ENCODE measurements at places on chromosomes 2 and 18.

DNA sequence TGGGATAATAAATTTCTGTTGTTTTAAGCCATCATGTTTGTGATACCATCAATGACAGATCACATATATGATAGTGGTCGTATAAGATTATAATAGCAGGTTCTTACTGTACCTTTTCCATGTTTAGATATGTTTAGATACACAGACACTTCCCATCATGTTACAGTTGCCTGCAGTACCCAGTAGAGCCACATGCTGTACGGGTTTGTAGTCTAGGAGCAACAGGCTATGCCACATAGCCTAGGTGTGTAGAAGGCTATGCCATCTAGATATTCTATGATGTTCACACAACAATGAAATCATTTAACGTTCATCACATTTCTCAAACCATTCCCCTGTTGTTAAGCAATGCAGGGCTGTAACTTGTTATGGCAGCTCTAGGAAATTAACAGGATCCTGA is 132.9 kb upstream of the SH3BP4 start:
- no peak for DNase-seq

DNA sequence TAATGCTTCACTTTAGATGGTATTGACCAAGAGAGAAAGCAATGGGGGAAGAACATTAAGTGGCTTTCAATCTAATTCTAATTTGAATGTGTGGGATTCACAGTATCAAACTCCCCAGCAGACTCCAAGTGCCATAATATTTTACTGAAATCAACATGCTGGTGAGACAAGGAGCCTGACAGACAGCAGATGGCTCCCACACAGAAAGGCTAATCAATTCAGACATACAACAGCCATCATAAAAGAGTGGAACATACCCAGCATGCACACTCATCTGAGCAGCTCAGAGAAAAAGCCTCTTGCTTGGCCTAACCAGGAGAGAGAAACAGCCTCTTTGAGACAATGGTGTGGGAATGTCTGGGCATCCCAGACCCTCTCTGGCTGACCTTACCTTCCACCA is 186.5 kb upstream of the SKOR2 start:
- DNase-seq: no peak

DNA sequence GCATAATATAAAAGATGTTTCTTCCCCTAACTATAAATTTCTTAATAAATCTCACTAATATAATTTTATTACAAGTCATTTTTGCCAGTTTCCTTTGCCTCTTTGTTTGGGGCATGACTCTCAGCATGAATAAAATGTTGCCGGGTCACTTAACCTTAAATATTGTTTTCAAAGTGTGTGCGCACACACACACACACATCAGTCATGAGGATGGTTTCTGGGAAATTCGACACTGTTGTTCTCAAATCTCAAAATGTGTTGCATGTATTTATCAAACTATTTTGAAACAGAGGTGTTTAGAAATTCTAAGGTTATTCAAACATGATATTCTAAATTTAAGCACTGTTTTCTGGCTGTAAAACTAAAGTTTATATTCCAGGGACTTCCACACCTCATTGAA is 31.5 kb downstream of the FAP start:
- DNase-seq: no peak

DNA sequence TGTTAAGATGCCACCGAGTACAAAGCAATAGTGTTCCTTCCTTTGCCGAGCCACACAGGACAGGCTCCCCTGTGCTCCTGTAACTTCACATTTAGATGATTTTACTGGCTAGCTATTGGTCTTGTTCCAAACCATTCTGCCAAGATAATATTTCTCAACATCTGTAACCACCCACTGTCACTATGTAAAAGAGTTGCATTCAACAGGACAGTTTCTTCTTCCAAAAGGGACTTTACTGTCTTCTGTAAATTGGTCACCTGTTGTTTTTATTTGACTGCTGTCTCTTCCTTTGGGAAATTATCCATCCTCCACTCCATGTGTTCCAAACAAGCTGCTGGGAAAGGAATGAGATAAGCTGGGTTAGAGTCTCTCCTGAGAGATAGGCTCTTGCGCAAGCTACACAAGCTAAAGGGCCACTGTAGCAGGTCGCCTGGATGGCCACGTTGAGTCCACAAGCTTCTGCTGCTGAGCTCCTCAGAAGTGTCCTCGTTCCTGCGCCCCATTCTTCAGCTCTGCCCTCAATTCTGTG is 14.4 kb upstream of the BZW1 start:
- DNase-seq: no peak

DNA sequence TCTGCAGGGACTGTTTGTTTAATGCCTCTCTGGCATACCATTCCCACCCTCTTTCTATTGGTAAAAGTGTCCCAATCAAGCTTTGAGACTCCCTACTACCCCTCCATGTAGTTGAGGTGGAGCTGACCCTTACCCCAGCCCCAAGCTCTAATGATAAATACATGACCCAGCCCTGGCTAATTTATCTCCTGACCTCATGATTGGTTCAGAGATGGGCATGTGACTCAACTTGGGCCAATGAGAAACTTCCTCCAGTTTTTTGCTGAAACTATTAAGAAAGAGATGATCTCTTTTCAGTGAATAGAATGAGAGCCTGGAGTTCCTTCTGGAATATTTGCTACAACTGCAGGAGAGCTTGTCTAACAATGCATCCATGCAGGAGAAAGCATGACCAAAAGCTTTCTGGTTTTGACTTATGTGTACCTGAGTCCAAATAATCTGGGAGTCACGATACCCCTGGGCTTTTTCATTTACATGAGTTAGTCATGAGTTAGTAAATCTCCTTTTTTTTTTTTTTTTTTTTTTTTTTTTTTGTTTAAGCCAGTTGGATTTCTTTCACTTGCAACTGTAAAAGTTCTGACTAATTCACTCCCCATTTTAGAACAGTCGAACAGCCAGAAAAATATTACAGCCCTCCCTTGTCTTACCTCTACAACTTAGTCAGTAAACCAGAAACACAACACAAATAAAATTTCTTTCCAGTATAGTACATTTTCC is 66.5 kb upstream of the TLK1 start:
- DNase-seq: peak; percentile 46

DNA sequence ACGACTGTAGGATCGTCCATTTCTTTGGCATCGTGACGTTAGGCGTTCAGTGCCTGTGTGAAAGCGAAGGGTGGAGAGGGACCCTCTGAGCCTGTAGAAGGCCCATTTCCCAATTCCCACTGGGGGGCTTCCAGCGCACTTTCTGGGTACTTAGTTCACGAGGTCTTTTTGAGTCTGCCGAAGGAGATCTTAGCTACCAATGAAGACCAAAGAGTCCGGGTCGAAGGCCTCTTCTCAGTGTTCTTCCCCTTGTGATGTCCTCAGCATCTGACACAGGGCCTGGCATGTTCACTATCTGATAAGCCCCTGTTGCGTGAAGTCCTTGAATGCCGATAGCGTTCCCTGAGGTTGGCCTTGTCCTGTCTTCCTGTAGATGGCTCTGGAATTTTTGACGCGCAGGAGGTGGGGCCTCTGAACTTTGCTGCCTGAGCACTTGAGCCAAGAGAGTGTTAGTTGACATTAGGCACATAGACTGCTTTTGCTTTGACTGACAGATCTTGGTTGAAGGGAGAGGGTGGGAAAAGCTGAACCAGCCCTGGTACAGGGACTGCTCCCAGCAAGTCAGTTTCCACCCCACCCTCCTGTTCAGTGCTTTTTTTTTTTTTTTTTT is 52.8 kb downstream of the LDLRAD4 start:
- no peak for DNase-seq

DNA sequence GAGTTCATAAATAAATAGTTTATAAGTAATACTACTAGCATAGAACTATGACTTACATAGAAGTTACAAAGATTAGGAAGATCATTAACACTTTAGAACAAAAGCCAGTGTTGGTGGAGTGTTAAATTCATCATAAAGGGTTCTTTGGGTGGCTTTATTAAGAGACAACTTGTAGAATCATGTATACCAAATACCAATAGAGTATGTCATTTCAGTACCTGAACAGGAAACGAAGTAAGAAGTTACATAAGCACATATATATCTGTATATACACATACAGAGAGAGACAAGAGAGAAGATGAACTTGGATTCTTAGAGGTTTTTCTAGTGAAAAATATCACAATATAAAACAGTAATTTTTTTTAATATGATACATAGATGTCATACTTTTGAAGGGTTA is 82.5 kb upstream of the OTX1 start:
- no peak for DNase-seq

- DNase-seq: no peak
Measured at GRCh38 chr2:115746151-115746550, 1303.7 kb downstream of the DPP10 start.

DNA sequence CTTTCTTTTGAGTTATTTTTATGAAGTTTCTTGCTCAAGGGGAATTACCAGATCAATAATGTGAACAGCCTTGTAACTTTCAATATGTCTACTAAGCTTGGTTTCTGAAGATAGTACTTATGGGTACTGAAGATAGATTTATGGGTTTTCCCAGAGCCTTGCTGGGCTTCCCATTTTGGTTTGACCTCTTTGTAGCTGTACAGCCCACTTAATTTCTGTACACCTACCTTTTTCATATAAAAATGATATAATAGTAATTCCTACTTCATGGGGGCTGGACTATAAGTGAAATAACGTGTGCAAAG is 22.2 kb downstream of the IL1R2 start:
- DNase-seq: no peak

- peak; percentile 25 for DNase-seq
Measured at GRCh38 chr18:23300231-23300805, 152.8 kb upstream of the RIOK3 start.

DNA sequence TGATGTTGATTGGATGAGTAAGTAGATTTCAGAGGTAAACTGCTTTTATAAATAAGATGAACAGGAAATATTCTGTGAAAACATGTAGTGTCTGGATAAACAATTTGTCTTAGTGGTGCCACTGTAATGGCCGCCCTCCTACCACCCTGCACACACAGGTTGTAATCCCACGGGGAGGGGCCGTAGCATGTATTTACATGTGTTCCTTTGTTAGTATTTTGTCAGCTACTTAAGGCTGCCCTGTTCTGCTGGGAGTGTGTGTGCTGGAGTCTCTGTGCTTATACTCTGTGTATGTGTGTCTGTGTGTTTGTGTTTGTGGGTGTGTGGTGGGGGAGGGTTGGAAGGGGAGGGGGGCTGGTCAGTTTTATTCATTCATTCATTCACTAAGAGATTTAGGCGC is 5.1 kb downstream of the TSHZ1 start:
- no peak for DNase-seq

- DNase-seq: no peak
Measured at GRCh38 chr18:51753365-51754057, 556.0 kb upstream of the MEX3C start.

- no peak for DNase-seq
Measured at GRCh38 chr2:65129286-65129825, 550 bp downstream of the RAB1A start.

GRCh38 chr2:18445433-18446320 is 114.8 kb downstream of the RDH14 start:
- DNase-seq: no peak

DNA sequence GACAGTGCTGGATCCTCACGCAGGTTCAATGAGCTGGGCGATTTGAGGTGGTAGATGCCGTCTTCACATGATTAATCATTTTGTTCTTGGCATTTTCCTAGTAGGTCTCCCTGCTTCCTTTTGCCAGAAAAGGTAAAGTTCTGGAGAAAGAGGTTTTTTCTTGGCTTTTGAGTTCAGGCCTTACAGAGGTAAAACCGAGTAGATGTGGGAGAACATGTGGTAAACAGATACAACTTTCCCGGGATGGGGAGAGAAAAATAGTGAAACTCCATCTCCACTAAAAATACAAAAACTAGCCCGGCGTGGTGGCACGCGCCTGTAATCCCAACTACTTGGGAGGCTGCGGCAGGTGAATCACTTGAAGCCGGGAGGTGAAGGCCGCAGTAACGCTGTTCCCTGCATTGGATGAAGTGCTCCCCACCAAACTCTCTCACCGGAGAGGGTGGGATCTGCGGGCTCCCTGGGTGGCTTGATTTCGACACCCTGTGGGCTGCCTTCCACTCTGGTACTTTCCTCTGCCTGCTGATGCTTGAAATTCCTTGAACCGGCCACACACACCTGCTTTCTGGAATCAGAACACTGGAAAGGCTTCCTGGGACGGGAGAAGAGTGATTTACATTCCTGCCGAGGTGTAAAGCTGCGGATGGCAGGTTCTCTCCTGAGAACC is 88.8 kb downstream of the ACTR3 start:
- DNase-seq: peak; percentile 65

- DNase-seq: peak; percentile 29
Measured at GRCh38 chr2:166411473-166412230, 35.9 kb upstream of the SCN9A start.

- no peak for DNase-seq
Measured at GRCh38 chr2:211371465-211371864, 815.1 kb downstream of the CPS1 start.

GRCh38 chr2:48584551-48584950 is 33.1 kb upstream of the GTF2A1L start:
- no peak for DNase-seq

- DNase-seq: no peak
Measured at GRCh38 chr18:23935804-23936203, 78.8 kb upstream of the TTC39C start.

DNA sequence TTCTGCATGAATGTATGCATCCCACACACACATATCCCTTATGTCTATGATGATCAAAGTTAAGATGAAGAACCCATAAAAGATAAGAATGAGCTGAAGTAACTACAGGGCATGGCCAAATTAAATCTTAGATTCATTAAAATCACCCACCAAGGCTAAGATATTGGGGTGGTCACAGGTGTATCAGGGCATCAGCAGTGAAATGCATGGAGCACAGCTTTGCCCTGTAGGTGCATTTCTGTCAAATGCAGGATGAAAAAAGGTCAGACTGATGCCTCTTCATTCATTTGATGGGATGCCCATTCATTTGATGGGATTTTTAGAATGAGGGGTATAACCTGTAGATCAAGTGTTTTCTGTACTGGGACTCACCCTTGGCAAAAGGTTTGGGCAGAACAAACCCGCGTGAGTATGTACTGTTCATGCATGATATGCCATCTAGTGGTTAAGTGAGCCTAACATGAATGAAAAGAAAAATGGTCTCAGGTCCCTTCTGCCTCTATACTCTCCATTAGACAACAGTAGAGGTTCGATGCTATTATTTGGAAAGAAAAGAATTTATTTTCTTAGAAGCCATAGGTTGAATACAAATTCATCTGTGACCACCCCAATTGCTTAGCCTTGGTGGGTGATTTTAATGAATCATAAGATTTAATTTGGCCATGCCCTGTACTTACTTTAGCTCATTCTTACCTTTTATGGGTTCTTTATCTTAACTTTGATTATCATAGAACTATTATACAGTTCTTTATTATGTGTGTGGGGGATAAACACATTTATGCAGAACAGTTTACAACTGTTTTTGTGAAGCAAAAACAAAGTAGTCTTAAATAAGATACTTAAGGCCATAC is 43.2 kb upstream of the NOSTRIN start:
- peak; percentile 58 for DNase-seq

- no peak for DNase-seq
Measured at GRCh38 chr2:146388757-146389156, 1456.1 kb upstream of the ACVR2A start.
